ENCODE measurements at places on chromosomes 11 and 22.

DNA sequence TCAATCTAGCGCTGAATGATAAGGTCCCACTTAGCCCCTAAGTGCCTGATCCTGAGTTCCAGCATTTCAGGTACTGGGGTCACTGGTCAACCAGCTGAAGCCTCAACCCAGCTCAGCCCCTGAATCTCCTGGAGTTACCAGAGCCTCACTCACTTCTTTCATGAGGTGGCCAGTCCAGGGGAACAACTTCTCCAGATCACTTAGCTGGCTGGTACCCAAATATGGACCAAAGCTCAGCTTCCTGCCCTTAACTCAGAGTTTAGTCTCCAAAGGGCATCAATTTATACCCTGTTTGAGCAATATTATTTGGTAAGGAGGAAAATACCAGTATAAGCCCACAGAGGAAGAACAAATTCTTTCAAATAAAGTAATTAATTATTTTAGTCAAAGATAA lies 105.6 kb downstream of the SLC1A2 start:
- no peak for DNase-seq

DNA sequence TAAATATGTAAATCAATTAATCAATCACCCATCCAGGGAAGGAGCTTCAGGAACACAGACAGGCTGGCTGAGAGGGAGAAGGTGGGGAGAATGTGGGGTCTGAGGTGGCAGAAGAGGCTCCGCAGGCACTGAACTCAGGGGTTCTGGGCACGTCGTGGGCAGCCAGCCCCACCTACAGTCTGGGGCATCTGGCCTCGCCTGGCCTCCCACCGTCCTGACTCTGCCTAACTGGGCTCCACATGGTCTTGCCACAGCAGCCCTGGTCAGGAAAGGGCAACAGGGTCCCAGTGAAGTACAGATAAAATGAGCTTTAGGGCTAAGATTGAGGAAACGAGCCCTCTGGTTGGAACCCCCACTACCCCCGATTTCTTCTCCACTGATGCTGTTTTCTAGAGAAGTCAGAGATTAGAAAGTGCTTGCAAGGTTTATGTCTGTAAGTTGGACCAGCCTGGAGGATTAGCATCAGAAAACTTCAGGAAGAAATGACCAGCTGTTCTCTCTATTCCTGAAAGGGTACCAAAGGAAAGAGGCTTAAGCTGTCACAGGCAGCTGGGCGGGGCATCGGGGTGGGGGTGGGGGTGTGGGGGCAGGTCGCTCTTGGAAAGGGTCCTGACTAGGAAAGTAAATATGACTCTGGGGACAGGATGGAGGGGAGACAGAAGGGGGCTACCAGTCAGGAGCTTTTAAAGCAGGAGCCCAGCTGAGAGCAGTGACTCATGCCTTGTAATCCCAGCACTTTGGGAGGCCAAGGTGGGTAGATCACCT lies 261.7 kb downstream of the BUD13 start:
- DNase-seq: no peak

- DNase-seq: peak; percentile 12
These were observed 43.2 kb downstream of the PANX1 start for GRCh38 chr11:94171693-94172440.

- DNase-seq: no peak
These were observed 34.8 kb upstream of the HORMAD2 start for GRCh38 chr22:30045494-30045887.

DNA sequence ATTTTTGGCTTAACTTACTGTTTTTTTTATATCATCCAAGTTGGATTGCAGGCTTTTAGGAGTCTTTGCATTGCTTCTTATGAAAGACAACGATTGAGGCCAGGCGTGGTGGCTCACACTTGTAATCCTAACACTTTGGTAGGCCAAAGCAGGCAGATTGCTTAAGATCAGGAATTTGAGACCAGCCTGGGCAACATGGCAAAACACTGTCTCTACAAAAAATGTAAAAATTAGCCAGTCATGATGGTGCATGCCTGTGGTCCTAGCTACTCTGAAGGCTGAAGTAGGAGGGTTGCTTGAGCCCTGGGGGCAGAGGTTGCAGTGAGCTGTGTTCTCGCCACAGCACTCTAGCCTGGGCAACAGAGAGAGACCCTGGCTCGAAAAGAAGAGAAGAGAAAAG lies 56.6 kb downstream of the BID start:
- DNase-seq: no peak

DNA sequence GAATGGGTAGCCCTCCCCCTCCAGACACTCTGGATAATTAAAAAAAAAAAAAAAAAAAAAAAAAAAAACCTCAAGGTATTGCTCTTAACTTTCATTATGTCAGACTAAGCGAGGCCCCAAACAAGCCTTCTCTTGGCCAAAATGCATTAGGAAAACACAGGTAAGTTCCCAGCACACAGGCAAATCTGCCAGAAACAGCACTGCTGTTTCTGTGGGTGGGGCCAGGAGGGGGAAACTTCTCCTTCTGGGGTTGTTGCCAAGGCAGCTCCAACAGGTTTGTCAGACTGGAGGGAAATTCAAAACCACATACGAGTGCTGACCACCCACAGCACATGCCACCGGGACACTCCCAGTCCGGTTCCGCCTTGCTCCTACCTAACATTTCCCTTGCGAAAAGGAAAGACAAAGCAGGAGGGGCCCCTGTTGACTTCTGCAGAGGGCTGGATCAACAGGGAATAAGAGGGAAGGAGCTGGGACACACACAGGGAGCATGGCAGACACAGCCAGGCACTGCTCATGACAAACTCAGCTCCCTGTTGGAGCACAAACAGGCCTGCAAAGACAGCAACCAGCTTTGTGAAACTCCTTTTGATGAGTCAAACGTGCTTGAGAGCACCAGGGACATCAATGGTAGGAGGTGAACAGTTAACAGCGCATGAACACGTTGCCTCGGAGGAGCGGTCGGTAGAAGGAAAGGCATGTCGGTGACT lies 55.0 kb downstream of the MYH9 start:
- no peak for DNase-seq

- DNase-seq: peak; percentile 53
These were observed 27.8 kb upstream of the ZNRF3 start for GRCh38 chr22:28855355-28856094.

- DNase-seq: no peak
These were observed at the start of gene RANBP1 for GRCh38 chr22:20115691-20116375. RANBP1 (plus strand) TSS chr22:20116104; CDS start chr22:20116185, 81 bp downstream.

- DNase-seq: no peak
These were observed 18.8 kb downstream of the RASD2 start for GRCh38 chr22:35559354-35560005.

- DNase-seq: peak; percentile 6
These were observed 164.9 kb downstream of the MIAT start for GRCh38 chr22:26822313-26822712.

DNA sequence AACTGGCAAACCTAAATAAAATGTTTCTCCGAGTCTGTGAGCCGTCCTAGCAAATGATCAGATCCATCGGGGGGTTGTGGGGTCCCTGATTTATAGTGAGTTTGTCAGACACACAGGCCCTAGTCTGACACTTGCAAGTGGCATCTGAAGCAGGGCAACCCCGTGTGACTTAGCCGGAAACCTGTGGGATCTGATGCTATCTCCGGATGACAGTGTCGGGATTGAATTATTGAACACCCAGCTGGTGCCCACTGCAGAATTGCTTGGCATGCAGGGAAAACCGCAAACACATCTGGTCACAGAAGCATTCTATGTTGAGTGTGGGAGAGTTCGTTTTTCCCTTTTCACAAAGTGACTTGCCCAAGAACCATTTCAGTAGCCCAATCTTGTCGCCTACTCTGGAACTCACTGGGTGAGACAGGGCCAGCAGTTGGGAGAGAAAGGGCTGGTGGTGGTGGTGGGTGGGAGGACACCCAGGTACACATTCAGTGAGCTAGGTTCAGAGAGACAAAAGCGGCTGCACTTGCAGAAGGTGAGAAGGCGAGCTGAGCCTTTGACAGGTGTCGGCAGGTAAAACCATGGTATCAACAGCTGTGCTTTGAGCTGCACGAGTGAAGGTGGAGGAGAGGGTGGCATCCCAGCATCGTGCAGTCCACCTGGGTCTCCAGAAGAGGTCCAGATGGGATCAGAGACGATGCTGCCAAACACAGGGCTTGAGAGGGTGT lies 33.7 kb upstream of the B3GAT1 start:
- DNase-seq: no peak

DNA sequence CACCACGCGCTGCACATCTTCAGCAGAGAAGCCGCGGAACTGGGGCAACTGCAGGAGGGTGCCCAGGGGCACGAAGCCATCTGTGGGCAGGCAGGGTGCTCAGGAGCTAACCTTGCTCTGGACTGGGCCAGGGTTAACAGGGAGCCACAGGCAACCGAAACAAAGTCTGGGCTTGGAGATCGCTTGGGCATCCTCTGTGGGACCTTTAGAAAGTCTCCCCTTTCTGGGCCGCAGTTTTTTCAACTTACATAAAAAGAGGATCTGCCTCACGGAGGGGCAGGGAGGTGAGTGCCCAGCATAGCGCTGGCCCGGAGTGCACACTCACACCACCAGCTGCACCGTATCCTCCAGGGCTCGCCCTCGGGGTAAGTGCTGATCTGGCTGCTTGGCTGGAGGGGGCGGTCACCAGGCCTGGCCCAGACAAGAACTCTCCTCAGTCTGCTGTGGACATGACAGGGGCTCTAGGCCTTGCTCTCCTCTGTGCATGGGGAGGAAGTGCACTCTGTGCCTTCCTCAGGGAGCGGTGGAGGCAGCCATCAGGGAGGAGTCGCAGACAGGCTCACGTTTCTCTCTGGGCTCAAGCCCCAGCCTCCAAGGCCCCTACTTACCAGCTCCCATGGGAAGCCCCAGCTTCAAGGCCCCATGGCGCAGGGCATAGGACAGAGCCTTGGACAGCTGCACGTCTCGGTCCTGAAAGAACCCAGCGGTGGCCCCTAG lies 937 bp downstream of the TRPT1 start:
- DNase-seq: no peak

GRCh38 chr11:11567936-11568650 lies 53.7 kb downstream of the GALNT18 start:
- DNase-seq: no peak

GRCh38 chr11:68398995-68399851 lies 61.3 kb upstream of the PPP6R3 start:
- DNase-seq: no peak

- no peak for DNase-seq
These were observed 15.2 kb downstream of the PRR33 start for GRCh38 chr11:1876361-1877063.

- DNase-seq: no peak
These were observed 972.1 kb downstream of the JRKL start for GRCh38 chr11:97361812-97362378.

DNA sequence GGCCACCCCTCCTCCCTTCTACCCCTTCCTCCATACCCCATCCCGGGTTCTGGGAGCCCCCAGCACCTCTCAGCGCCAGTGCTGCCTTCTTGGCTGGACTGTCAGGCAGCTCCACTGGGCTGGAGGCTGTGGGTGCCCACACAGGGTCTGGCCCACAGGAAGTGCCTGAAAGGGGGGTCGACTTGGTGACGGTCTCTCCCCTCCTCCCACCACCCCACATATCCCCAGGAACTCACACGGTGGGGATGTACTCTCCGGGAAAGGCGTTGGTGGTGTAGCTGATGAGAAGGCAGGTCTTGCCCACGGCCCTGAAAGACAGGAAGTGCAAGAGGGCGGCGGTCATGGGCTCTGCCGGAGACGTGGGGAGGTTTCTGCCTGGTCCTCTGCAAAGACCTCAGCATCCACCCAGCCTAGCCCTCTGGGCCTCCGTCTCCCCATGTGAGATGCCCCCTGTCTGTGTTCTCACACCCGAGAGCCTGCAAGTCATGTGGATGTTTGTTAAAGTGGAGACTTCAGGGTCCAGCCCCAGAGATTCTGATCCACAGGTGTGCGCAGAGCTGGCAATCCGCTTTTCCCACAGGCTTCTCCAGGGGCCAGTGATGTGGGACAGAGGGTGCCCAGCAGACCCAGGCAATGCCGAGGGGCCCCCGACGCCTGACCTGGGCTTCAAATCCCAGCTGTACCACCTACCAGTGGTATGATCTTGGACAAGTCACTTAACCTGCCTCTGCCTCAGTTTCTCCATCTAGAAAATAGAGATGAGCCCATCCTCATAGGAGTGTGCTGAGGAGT lies 2.5 kb downstream of the RAC2 start:
- DNase-seq: no peak

DNA sequence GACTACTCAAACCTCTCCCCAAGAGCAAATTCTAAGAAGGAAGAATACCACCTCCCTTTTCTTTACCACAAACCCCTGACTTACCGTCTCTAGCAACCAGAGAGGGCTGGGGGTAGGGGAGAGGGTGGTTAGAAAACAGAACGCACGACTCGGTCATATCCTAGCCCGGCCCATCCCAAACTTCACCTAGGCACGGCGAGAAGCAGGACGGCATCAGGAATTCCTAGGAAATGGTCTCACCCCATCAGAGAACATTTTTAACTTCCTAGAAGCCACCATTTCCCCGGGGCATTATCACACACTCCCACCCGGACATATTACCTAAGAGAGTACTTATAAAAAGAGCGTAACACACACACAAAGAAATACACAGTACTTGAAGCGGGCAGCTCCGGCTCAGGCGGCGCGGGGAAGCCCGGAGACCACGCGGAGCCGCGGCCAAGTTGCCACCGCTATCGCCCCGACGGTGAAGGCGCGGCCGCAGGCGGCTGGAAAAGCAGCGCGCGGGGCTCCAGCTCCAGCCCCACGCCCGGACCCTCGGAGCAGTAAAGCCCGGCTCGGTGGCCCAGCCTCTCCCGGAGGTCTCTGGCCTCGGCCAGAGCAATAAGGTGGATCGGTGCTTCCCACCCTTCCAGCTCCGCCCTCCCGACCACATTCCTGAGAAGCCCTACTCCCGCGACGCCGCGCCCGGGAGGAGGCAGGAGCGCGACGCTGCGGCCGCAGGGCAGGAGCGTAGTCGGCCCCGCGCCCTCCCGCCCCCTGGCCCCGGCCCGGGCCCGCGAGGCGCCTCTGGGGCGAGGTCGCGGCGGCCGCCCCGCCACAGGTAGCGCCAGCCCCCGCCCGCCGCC lies 878 bp downstream of the RRAS2 start:
- no peak for DNase-seq

DNA sequence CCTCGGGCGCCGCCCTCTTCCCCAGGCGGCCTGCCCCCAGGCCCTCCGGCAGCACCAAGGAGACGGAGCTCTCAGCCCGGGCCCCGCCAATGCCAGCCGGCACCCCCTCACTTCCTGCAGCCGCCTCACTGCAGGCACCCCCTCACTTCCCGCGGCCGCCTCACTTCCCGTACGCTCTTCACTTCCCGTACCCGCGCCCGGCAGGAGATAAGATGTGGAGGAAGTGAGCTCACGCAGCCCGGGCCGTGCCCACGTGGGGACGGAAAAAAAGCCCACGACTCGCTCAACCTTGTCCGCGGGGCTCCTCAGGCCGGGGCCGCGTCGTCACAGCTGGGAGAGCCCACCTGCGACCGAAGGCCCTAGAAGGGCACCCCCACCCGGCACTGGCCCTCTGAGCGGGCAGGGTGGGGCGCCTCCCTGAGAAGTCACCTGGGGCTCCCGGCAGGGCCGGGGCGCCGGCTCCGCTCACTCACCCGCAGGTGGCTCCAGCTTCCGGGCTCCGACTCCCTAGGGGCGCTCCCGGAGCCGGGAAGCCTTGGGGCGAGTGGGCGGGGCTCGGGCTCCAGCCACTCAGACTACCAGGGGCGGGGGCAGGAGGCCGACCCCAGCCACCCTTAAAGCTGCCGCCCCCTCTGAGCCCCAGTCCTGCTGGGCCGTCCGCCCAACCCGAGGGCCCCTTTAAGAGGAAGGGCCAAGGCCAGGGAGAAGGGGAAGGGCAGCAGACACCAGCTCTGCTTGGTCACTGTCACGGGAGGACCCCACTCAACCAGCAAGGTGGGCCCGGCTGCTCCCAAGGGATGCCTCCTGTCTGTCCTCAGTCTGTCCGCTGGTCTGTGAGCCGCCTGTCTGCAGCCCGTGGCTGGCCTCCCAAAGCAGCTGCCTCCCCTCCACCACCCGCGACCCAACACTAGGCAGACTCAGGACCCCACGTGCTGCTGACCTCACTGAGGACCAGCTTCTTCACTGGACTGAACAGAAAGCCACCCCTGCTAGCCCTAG lies 31.4 kb downstream of the PISD start:
- peak; percentile 50 for DNase-seq

- DNase-seq: no peak
These were observed 150.2 kb downstream of the TEAD1 start for GRCh38 chr11:12824281-12825041.

All from SHP77 (cell line).